ENCODE measurements at places on chromosomes 7 and 10.

DNA sequence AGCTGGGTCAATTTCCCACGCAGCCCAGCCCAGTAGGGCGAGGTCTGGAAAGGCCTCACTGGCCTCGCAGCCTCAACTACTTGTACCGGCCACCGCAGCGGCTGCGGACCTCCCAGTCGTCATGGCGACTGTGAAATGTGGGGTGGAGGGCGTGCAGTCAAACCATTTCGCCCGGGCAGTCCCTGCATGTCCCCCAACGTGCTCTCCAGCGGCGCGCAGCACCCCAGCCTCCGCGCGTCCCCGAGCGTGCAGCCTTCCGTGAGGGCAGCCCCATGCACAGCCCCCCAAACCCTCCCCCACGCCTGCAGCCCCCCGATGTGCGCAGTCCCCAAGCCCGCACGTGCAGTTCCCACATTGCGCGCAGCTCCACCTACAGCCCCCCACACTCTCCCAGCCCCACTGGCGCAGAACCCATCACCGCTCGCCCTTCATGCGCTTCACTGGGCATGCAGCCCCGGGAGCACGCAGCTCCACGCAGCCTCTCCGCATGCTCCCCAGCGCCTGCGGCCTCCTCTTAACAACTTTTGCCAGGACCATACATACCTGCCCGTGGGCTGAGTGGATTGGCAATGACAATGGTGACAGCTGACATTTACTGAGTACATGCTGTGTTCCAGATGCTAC, 34.5 kb upstream of the SFTPD start:
- DNase-seq, result no peak

- no peak for DNase-seq
These were observed 767.2 kb downstream of the TNS3 start for GRCh38 chr7:46814516-46815250.

DNA sequence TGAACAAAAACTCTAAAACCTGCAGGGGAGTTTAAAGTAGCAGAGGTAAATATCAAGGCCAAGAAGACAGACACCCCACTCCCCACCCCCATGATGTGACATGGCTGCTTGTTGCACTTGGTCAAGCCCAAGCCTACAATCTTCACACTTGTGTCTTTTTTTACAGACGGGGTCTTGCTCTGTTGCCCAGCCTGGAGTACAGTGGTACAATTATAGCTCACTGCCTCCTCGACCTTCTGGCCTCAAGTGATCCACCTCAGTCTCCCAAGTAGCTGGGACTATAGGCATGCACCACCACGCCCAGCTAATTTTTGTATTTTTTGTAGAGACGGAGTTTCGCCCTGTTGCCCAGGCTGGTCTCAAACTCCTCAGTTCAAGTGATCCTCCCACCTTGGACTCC, 71.9 kb upstream of the CYTH3 start:
- DNase-seq, result no peak

GRCh38 chr7:66281678-66282590, 76.8 kb downstream of the TPST1 start:
- DNase-seq, result peak; percentile 30

DNA sequence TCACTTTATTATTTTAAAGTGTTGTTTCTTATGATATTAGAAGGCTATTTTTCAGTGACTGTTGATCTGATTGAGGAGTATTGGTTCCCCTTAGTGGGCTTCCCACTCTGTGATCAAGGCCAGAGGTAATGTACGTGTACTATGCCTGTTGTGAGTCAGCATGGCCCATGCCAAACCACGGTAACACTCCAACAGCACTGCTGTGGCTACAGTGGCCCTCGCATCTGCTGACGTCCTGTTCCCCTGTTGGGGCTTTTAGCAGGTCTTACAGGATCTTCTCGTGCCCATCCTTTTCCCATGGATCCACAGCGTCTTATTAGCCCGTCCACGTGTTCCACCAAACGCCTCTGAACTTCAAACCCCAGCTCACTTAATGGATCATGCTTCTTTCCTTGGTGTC, 964.6 kb upstream of the CELF2 start:
- no peak for DNase-seq

GRCh38 chr7:153423210-153423590, 629.0 kb upstream of the DPP6 start:
- no peak for DNase-seq

- peak; percentile 98 for DNase-seq
These were observed 13.7 kb upstream of the KBTBD2 start for GRCh38 chr7:32905175-32905662.

Measured in K562 (cell line).